Activated effector memory CD4-positive, alpha-beta T cell treated with Interleukin-2 at 50 U/mL for 16 hours (primary cell): ENCODE measurements at places on chromosomes 5 and 9.

- no peak for DNase-seq
Observed at GRCh38 chr9:134558124-134558905, 83.3 kb upstream of the COL5A1 start.

DNA sequence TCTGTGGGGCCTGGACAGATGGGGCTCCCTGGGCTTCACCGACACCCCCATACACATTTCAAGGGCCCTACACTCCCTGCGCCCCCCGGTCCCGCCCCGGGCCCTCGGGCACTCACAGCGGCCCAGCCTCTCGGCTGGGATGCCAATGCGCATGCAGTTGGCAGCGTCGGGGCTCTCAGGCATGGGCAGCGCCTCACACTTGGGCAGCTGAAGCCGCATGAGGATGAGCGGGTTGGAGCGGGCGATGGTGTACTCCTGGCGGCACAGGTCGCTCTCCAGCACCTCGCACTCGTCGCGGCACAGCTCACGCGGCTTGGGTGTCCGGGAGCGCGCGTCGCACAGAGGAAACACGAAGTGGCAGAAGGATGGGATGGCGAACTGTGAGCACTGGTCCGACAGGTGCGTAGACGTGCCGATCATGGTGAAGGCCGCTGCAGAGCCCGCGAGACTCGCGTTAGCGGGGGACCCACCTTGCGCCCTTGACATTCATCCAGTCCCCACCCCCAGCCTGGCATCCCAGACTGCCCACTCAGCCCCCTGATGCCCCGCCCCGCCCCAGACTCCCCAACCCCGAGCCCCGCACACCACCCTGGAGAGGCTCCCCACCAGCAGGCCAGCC lies 216.9 kb downstream of the ROR2 start:
- no peak for DNase-seq

DNA sequence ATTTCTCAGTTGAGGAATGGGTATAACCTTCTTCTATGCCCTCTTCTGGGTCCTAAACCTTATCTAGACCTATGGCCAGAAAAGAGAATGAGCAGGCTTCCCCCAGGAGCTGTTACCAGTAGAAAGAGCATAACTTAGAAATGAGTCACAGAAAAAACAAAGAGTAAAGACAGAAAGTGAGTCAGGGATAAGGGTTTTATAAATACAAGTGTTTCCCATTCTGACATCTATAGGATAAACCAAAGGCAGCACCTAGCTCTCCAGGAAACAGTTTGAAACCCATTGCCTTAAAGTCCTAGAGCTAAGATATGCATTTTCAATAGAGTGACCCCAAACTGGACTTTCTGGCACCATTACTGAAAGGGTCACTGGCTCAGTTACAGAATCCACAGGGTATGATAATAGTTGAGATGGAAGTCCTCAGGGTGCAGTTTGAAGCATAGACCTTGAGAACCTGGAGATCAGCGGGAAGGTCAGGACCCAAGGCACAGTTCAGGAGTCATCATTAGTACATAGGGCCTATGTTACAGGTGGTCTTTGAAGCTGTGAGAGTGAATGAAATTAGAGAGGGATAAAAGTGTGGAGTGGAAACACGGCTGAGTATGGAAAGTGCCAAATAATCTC lies 42.7 kb upstream of the LIFR start:
- DNase-seq: no peak

DNA sequence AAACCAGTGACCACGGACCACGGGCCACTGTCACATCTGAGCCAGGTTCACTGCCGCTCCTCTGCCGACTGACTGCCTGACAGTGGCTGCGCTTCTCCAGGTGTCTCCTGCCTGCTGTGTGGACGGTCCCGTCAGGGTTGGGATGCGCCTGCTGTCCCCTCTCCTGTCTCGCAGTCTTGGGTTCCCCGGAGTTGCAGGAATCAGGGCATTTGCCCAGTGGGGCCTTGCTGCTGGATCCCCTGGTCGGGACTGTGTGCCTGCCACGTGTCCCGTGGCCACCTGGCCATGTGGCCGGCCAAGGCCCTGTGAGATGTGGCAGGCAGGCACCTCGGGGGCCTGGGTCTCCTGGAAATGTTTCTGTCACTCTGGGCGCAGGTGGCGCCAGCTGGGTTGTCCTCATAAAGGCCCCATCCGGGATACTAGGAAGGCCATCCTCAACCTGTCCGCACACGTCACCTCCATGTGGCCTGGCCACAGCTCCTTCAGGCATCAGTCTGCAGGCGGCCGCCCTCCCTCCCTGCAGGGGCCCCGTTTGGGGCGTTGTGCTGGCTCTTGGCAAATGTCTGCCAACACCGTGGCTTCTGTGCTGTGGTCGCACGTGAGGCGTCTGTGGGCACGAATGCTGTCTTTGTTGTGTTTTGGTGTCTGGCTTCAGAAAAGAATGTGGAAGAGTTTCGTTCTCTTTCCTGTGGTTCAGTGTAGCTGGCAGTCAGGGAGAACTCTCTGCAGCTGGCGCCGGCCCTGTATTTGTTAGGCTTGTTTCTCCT lies 6.4 kb upstream of the TOR4A start:
- DNase-seq: no peak

GRCh38 chr9:14307989-14308852 lies 5.7 kb downstream of the NFIB start:
- DNase-seq: no peak
